Stimulated activated CD8-positive, alpha-beta memory T cell treated with anti-CD3 and anti-CD28 coated beads, Interleukin-7, amount 100 ng/mL, for 4 hours (primary cell): ENCODE measurements at places on chromosomes 3 and 15.
A peak's percentile ranks its signal among the peaks of the same experiment; 100 is the strongest.

GRCh38 chr15:43270676-43271306, 4.1 kb upstream of the TGM5 start:
- no peak for DNase-seq

- DNase-seq, result no peak
These were observed 221.6 kb downstream of the MEIS2 start for GRCh38 chr15:36878684-36879262.

DNA sequence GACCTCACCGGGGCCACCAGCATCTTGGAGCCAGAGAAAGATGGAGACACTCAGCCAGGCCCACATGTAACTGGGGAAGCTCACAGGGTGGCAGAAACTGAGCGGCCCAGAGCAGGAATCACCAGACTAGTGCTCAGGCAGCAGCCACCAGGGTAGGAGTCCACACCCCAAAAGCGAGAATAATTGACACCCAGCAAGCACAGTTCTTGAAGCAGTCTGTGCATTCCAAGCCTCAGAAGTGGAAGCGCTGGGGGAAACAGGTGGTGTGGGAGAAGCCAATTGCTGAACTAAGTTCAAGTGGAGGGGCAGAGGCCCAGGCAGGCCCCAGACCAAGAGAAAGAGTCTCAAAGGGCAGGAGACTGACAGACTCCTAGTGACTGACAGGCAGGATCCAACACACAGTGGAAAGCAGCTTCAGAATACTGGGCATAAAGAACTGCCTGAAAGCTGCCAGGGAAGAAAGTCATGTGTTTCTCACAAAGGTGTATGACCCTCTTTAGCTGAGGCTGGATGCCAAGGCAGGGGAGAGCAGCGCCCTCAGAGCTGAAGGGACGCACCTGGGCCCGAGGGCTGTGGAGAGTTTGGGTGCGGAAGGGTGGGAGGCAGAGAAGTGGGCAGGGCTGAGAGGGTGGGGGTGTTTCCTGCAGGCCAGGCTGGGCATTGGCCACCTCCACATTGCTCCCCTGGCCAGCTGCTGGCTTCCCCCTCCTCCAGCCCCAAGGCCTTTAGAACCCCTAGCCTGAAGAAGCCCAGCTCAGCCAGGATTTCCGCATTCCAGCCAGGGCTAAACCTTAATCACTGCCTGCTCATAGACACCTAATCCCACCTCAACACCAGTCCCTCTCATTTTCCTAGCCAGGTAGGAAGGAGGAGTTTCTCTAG, 7.7 kb downstream of the NT5DC2 start:
- no peak for DNase-seq

- DNase-seq, result no peak
These were observed 1095.1 kb downstream of the IGSF11 start for GRCh38 chr3:117939425-117940027.

DNA sequence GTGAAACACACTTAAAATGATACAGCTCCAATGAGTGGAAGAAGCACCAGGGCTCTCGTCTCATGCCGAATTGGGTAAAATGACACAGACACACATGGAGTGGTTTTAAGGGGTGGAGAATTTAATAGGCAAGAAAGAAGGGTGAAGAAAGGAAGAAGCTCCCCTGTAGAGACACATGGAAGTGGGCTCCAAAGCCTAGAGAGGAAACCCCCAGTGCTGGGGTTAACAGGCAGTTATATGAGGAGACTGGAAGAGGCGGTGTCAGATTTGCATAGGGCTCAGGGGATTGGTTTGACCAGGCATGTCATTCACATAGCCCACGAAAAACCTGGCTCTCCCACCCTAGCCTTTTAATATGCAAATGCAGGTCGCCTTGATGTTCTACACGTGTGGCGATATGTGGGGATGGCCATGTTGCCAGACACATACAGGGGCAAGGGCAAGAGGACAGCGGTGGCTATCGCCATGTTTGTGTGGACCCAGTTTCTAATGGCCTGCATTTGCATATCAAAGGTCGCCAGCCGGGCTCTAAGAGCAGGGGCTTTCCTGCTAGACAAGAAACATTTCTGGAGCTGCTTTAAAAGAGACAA, 1.9 kb upstream of the DPH6 start:
- no peak for DNase-seq

DNA sequence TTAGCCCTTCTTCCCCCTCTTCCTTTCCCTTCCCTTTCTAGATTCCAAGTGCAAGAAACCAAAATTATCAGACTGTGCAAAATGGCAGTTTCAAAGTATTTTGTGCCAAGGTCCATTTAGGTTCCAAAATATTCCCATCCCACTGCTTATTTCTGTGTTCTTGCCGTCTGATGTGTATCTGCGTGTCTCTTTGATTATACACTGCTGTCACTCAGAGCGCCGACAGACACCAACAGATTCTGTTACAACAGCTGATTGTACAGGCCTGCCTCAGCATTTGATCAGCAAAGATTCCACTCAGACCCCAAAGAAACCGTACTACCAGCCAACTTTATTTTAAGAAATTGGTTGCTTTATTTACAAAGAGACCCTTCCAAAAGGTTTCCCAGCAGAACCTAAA, 225.6 kb upstream of the SATB1 start:
- no peak for DNase-seq

DNA sequence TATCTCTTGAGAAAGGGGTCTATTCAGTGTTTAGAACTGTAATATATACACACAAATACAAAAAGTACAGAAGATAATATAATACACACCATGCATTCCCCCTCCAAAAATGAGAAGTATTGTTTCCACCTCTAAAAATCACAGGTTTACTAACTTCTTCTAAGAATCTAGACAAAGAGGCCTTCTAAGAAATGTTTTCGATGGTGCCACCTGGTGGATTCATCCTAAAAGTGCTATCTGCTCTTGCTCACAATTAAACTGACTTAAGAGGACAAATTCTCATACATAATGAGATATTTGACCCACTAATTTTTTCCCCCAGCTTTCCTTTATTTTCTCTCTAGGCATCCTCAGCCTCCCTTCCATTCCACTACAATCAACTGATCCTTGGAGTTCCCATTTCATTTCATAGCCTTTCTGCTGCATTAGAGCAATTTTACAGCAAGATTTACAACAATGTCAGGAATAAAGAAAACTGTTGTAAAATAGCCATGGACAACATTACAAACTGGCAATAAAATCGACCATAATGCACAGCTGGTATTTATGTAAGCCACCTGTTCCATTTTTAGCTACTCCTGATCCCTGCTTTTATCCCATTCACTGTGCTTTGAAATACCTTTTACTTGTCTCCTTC, 124.6 kb downstream of the ARRDC4 start:
- DNase-seq, result no peak

- DNase-seq, result no peak
These were observed 27.5 kb upstream of the RPL29 start for GRCh38 chr3:52023101-52023770.

GRCh38 chr3:105103139-105103538, 263.6 kb upstream of the ALCAM start:
- no peak for DNase-seq

- DNase-seq, result peak; percentile 55
These were observed 141.9 kb downstream of the PGPEP1L start for GRCh38 chr15:98865397-98866339.

GRCh38 chr15:83199288-83199687, 8.3 kb downstream of the HDGFL3 start:
- no peak for DNase-seq

GRCh38 chr3:51949121-51949520, 6.1 kb upstream of the GPR62 start:
- DNase-seq, result no peak

DNA sequence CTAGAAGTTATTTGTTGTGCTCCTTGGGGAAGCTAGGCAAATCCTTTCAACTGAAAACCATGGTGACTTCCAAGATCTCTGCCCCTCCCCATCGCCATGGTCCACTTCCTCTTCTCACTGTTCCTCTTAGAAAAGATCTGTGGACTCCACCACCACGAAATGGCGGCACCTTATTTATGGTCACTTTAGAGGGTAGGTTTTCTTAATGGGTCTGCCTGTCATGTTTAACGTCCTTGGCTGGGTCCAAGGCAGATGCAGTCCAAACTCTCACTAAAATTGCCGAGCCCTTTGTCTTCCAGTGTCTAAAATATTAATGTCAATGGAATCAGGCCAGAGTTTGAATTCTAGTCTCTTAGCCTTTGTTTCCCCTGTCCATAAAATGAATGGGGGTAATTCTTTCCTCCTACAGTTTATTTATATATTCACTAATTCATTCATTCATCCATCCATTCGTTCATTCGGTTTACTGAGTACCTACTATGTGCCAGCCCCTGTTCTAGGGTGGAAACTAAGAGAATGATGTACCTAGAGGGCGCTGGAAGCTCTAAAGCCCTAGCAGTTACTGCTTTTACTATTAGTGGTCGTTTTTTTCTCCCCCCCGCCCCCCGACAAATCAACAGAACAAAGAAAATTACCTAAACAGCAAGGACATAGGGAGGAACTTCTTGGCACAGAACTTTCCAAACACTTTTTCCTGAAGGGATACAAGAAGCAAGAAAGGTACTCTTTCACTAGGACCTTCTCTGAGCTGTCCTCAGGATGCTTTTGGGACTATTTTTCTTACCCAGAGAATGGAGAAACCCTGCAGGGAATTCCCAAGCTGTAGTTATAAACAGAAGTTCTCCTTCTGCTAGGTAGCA, 657 bp downstream of the PATL2 start:
- DNase-seq, result no peak

DNA sequence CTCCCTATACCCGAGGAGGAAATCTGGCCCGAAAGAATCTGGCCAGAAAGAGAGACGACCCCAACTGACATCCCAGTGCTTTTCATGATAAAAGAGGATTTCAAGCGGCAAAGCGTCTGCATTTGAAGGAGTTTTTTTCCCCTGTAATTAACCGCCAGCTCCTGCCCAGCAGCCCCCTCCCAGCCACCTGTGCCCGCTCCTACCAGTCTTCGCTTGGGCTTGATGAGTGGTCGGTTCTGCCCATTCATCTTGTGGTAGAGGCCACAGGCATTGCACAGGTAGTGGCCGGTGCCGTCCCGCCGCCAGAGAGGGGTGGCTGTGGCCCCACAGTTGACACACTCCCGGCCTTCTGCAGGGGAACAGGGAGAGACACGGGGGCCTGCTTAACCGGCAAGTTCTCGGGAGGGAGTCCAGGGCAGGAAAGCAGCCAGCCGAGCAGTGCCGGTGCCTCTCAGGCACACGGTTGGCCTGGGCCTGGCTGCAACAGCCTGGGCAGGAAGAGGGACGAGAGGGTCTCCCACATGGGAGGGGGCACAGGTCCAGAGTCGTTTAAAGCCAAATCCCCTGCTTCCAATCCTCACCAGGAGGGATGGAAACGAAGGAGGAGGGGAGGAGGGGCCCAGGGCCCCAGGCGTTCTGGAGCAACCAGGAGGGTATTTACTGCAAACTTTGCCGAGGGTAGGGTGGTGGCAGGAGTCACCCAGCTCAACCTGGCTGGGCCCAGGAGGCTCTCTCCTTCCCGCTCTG, 9.2 kb downstream of the GATA2 start:
- DNase-seq, result no peak

DNA sequence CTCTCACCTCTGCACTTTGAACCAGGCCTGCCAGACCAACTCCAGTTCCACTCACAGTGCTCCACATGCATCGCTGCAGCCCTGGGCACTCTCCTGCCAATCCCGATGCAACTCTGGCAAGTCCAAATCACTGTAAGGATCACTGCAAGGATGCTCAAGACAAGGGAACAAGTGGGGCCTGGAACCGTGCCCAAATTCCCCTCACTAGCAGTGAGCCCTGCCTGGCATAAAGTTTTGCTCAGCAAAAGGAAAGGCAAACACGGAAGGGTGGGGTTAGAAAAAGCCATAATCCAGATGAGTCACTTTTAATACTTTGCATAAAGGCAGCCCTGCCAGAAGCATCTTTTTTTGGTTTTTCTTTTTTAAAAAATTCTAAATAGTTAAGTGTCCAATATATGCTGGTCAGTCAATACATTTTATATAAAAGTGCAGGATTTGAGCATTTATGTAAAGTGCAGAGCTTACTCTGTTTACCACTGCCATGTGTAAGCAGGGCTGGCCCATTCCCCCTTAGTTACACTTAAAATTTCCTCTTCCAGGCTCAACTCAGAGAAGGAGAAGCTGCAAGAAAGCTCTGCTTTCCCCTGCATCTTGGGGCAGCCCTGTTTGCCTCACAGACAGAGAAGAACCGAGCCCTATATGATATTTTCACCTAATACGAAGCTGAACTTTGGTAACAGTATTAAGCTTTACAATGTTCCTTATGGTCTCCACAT, 102.2 kb downstream of the CD47 start:
- no peak for DNase-seq

GRCh38 chr3:112730210-112730609, 89.3 kb upstream of the CCDC80 start:
- no peak for DNase-seq

DNA sequence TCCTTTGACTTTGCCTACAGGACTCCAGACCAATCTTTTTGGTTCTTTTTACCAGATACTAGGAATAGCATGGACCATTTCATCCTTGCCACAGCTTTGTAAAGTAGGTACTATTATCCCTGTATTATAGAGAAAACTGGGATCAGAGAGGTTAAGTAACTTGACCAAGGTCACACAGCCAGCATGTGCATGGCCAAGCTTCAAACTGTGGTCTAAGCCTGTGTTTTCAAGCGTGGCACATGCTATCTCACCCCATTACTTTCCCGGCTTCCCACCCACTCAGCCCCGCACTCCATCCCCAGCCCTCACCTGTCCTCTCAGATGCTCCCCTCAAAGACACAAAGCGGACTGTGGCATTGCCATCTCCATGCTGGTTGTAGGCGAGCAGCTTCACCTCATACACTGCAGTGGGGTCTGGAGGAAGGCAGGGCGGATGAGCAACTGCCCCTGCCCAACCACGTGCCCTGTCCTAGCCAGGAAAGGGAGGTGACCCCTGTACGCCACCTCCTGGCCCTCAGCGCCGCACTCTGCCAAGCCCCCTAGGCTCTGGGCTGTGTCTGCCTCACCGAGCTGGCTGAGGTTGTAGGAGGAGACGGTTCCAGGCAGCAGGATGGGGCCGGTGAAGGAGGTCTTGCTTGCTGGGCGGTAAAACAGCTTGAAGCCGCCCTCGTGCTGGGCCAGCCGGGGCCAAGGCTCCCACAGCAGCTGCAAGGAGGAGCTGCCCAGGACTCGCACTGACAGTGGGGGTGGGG, 25.7 kb downstream of the RNU5B-1 start:
- no peak for DNase-seq

DNA sequence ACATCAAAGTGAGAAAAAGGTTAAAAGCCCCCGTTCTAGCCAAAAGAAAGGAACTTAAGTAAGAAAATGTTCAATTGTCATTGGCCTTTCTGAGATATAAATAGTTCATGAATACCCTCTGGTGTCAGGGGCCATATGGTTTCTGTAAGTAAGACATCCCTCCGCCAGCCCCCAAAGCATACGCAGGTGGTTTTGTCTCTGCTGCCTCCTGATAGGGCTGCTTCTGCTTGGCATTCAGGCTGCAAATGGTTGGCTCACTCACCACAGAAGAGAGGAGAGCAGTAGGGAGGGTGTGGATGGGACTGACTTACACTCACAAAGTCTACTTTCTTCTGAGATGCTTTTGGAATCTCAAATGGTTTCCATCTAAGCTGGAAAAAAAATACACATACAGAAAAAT, 29.8 kb downstream of the HGD start:
- no peak for DNase-seq
